Liver (tissue), 10 donors: ENCODE measurements at places on chromosomes 16 and 17.

DNA sequence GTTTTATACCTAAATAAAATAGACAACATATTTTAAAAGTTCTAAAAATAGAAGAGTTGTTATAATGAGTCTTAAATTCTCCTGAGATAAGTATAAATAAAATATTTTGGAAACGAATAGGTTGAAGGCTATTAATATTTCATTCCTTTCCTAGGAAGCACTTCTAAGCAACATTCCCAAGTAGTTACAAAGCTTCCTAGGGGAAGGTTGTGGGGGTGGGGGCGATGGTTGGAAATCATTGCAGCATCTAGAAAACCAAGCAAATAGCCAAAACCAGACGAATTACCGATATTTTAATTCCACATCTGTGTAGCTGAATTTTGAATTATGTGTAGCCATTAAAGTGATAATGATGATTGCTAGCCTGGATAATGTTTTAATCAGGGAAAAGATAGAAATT, 26.9 kb downstream of the PTRH2 start:
- no peak for DNase-seq

DNA sequence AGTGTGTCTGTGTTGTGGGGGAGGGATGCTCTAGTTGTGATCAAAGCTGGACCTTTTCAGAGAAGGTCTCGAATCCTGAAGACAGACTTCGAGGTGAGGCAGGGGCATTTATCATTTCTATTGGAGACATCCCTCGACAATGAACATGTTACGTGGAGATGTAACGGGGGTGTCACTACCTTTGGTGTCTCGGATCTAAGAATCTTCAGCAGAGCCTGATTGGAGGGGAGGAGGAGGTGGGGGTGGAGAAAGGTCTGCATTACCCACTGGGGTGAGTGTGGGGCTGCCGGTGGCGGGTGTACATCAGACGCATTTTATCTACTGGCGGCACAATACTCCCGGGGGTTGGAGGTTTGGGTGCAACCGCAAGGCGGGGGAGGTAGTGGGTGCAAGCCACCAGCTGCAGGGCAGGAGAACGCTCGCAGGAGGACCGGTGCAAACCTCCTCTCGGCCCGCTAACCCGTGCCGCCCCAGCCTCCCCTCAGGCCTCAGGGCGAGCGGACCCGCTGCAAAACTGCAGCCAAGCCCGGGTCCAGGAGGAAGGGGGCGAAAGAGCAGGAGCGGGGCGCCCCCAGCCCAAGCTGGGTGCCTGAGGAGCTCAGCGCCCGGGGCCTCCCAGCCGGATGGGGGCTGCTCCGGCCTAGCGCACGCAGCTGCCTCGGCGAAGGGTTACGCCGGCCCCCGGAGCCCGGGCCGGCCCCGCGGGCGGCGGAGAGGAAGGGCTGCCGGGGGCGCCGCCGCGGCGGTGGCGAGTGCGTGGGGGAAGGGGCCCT, 735 bp downstream of the ZNF652 start:
- peak; percentile 57 for DNase-seq

DNA sequence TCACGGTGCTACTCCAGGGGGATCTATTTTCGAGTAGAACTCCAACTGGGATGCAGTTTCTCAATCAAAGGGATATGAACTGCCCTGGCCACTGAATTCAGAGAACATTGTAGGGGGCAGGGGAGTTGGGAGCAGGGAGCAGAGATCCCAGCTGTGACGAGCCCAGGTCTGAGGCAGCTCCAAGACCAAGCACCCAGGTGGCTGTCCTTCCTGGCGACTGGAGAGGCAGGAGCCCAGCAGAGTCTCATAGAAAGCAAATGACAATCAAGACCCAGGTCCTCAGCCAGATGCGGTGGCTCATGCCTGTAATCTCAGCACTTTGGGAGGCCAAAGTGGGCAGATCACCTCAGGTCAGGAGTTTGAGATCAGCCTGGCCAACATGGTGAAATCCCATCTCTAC, 60.1 kb downstream of the TK2 start:
- DNase-seq: no peak

DNA sequence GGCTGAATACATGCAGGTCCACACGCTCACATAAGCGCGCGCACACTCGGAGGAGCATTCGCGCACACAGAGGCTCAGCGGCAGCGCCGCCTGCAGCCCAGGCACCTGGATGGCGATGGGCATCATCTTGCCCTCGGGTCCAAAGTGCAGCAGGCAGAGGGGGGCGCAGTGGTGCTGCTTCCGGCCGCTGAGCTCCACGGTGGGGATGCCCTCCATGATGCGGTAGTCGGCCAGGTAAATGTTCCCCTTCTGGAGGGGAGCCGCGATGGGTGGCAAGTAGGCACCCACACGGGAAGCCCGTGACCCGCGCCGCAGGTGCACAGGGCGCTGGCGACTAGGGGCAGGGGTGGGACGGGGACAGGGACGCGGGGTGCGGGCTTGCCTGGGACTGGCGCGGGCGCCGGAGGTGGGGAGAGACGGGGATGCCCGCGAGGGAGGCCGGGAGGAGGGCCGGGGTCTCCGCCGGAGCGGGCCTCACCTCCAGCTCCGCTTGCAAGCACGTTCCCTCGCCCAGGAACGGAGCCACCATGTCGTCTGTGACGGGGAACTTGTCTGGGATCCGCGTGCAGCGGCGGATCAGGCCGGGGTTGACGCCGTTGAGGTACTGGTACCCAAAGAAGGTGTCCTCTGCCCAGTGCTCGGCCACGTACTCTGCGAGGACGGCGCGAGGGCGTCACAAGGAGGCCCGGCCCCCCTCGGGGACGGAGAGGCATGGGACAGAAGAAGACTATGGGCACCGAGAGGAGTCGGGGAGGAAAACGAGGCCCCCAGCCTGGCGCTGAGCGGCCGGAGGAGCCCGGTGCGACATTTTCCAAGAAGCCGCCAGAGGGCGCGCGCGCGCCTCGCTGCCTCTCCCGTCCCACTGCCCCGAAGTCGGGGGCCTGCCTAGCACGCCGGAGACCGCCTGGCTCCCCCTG, 8.0 kb downstream of the ALOX12B start:
- DNase-seq: peak; percentile 80
